ENCODE measurements at places on chromosomes 7 and 10.

DNA sequence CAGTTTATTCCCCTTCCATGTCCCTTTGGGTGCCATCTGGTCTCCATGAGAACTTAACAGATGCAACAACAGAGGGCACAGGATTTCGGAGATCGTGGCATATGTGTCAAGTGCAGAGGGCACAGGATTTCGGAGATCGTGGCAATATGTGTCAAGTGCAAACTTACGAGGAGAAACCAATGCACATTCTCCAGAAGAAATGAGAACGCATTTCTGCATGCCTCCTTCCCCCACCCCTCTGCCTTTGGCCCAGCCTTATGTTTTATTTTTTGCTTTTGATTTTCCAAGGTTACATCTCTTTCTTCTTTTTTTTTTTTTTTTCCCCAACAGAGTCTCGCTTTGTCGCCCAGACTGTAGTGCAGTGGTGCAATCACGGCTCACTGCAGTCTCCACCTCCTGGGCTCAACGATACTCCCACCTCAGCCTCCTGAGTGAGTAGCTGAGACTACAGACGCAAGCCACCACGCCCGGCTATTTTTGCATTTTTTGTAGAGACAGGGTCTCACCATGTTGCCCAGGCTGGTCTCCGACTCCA is 586 bp upstream of the ANKRD26 start:
- no peak for DNase-seq

DNA sequence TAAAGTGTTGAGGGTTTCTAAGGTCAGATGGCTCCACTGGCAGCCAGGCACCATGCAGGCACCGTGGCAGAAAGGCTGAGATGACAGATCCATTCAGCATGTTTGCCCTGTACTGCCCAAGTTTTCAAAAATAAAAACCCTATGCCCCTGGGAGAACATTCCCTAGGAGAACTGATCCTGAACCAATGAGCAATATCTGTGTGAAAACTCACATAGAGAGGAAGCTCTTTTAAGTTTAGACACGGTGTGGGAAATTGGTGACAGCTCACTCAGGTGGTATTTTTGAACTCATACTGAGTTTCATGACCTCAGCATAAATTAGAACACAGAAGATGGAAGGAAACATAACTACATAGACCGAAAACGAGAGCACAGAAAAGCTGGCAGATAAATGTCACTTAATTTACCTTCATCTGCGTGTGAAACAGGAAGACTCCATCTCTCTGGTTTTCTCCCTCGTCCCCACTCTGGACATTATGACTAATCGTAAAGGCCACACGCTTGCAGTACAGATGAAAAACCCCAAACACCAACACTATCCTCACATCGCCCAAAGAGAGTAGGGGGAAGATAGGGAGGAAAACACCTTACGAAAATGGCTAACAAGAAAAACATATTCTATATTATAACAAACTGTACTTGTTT is 127.8 kb downstream of the ICA1 start:
- DNase-seq: no peak

DNA sequence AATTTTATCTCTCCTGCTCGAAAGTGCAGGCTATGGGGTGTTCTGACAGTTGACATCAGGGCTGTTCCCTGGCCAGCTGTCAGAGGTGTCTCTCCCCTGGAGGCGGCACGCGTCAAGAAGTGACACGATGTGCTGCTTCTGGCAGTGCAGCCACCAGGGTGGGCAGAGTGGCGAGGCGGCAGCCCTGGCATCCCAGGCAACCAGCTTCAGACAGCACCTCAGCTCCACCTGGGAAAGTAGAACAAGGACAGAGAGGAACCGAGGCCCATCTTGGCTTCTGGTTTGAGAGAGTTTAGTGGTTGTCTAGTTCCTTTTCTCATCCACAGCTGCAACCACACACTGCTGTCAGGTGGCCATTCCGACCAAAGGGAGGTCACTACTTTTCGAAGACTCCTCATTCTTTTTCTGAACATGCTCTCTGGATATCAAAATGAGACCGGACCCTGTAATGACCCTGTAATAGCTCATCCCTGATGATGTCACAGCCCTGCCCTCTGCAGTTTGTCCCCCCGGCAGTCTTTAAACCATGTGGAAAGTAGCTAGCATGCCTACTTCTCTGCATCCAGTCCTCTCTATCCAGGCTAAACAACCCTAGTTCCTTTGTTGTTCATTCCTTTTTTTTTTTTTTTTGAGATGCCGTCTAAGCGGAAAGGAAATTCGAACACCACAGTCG is 381.0 kb upstream of the NRP1 start:
- no peak for DNase-seq

DNA sequence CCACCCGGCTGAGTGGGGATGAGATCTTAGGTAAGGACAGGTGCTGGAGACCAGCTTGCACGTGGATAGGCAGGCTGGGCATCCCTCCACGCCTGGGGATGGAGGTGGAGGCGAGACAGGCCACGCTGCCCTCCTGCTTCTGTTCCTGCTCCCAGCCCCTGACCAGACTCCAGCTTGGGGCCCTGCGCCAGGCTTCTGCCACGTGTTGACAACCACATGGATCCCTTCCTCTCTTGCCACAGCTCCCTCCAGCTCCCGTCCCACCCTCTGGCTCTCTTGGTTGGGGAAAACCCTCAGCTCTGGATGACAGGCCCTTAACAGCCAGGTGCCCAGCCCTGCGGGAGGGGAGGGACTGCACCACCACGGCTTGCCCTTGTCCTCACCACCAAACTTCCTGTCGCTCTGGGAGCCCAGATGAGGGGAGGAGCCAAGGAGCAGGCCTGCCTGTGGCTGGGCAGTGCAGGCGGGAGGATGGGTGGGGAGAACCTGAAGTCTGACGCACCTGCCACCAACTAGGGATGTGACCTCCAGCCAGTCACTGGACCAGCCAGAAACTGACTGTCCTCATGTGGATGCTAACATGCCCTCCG is 36.0 kb downstream of the KCNH2 start:
- no peak for DNase-seq

- no peak for DNase-seq
Observed at GRCh38 chr10:69494626-69495558, 43.6 kb downstream of the TSPAN15 start.

DNA sequence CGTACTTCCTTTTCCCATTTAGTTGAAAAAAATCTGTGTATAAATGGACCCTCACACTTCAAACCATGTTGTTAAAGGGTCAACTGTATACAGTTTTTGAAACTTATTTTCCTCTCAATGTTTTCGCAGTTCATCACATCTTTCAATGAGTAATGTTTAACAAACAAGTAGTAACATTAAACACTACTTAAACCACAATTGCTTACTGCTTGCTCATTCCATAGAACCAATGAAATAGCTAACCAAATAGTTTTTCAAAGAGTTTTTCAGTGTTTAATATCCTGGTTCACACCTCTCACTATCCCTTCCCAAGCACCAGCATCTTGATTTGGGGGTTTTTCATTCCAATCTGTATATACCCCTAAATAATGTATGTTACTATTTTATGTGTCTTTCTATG is 9.1 kb downstream of the SEM1 start:
- DNase-seq: no peak

- peak; percentile 61 for DNase-seq
Observed at GRCh38 chr7:96120445-96121225, 201.3 kb downstream of the SLC25A13 start.

- DNase-seq: no peak
Observed at GRCh38 chr10:42877496-42878030, 95.0 kb downstream of the BMS1 start.

DNA sequence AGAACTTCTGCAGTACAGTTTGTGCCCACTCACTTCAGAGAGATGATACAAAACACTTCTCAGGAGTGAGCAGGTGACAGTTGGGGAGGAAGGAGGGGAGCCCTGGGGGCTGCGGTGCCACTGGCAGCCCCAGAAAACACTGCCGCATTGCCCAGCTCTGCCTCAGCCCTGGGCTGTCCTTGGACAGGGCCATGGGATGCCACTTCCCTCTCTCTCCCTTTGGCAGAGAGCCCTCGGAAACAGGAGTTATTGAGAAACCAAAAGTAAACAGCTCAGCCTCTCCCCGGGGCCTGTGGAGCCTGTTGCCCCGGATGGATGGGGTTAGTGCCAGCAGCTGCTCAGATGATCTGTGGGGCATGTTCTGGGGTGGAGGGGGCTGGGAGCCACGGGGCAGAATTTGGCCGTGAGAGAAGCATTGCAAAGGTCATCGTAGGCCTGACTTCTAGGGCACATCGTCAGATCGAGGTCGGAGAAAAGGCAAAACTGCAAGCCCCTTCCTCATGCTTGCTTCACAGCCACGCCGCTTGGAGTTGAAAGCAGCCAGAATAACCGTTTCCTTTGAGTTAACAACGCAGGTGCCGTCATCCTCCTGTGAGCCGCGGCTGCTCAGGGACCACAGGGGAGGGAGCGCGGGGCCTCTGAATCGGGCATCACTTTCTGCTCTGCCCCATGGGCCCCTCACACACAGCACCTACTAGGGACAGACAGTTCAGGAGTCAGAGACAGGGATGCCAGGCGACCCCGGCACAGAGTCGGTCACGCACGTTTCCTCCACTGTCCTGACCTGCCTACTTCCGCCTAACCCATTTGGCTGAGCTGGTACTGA is 256.4 kb downstream of the CAMK1D start:
- DNase-seq: peak; percentile 81

DNA sequence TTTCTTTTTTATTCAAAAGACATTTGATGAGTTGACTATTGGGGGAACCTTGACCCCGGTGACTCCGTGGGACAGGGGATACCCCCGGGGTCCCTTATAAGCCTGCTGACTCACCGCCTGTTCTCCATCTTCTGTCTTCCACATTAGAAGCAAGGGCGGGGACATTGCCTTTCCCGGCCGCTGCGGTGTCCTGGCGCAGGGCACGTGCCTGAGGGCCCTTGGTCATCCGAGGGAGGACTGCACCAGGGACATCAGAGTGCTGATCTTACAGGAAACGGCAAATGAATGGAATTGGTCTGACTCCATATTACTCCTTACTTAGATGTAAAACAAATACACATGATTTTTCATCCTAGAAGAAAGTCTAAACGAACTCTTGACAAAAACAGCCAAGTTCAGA is 170.1 kb downstream of the CUX1 start:
- DNase-seq: no peak

- DNase-seq: no peak
Observed at GRCh38 chr10:107502229-107502985, 337.9 kb upstream of the SORCS1 start.

DNA sequence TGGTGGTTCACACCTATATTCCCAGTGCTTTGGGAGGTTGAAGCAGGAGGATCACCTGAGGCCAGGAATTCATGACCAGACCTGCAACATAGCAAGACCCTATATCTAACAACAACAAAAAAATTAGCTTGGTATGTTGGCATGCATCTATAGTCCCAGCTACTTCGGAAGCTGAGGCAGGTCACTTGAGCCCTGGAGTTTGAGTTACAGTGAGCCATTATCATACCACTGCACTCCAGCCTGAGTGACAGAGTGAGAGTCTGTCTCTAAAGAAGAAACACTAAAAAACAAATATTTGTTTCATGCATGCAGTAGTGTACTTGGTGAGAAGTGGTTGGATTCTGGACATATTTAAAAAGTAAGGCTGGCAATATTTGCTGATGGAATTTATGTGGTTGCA is 198.1 kb downstream of the BBS9 start:
- DNase-seq: no peak

DNA sequence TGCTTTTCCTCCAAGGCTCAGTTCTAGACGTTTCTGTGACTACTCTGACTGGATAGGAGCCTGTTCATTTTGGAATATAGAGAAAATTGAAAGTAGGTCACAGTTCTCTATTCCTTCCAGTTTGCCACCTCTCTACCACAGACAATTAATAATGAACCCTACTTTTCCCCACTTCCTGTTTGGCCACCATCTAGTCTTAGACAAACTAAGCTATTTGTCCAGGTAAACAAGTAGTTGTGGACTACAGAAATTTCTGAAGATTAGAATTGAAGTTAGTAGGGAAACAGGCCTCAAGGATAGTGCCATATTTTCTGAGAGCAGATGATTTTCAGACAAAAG is 87.0 kb downstream of the AUTS2 start:
- DNase-seq: no peak

GRCh38 chr7:54783952-54784351 is 24.9 kb upstream of the SEC61G start:
- no peak for DNase-seq

- peak; percentile 40 for DNase-seq
Observed at GRCh38 chr10:26840938-26841732, 19.6 kb downstream of the ABI1 start.

- DNase-seq: peak; percentile 42
Observed at GRCh38 chr10:84328418-84329195, at the start of gene CCSER2. TSS of gene CCSER2 (plus strand) at chr10:84328589. CDS start at chr10:84371053, 42,464 bp downstream.

DNA sequence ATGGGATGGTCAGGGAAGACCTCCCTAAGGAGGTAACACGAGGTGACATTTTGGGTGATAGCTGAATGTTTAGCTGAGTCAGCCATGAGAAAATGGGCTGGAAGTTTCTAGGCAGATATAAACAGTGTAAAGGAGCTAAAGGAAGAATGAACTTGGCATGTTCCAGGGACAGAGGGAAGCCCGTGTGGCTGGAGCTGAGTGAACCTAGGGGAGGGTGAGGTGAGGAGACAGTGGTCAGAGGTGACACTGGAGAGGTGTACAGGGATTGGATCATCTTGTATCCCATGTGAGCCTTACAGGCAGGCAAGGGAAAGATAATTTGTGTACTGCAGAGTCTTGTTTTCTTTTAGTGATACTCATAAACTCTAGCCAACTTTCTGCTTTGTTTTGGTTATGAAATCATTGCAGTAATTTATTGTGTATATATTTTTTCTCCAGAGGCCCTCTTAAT is 1.8 kb downstream of the STARD3NL start:
- peak; percentile 4 for DNase-seq

- DNase-seq: no peak
Observed at GRCh38 chr10:4267086-4267773, 482.2 kb upstream of the KLF6 start.

- peak; percentile 77 for DNase-seq
Observed at GRCh38 chr7:4745971-4746919, 29.2 kb upstream of the AP5Z1 start.

DNA sequence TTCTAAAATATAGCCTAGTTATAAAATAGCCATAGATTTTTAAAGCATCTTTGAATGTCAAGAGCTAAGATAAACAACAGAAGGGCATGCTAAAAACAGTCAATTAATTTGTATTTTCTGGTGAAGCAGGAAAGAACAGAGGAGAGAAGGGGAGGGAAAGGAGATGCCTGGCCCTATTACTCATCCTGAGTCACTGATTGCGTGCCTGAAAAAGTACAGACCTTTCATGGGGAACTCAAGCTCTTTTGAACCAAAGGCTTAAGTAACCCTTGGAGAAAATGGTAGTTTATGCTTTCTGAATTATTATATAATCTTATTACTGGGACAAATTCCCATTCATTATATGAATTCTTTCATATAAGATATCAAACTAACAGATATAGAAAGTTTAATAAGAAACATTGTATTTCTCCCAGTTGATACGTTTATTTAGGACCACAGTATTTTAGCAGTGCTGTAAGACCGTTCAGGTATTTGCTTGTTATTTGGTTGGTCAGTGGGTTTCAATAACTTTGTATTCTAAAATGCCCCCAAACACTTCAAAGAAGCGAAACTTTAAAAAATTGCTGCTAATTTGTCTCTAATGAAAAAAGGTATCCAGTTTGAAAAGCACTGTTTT is 151.3 kb downstream of the HGF start:
- peak; percentile 86 for DNase-seq

- DNase-seq: no peak
Observed at GRCh38 chr7:19663816-19664462, 44.9 kb downstream of the POLR1F start.

Data from AG10803 (cell line).